ENCODE measurements at places on chromosomes 5 and 9.

DNA sequence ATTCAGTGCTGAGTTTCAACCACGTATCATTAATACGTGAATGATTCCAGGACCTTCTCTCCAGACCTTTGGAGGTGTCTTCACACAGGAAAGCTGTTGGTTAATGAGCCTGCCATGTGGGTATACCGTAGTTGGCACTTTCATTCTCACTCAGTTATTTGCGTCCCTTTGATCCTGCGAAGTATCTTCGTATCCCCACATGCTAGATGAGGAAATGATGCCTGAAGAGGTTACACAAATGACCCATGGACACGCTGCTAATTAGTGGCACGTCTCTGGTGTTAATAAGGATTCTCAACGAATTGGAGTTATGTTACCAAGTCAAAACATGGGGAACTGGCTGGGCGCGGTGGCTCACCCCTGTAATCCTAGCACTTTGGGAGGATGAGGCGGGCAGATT, 65.7 kb upstream of the GNE start:
- H3K27me3 ChIP-seq = no peaks in the 10 kb centered on the region
- no peak for DNase-seq
- H3K27ac ChIP-seq = no peak overlapping the region
- no peak overlapping the region for H3K4me3 ChIP-seq

GRCh38 chr5:168226012-168226411, 65.4 kb upstream of the WWC1 start:
- peaks cover 13% of the 10 kb centered on the region for H3K27me3 ChIP-seq
- H3K36me3 ChIP-seq = no peaks in the 10 kb centered on the region
- H3K4me1 ChIP-seq = peaks cover 3% of the 10 kb centered on the region
- no peak overlapping the region for H3K27ac ChIP-seq
- no peak overlapping the region for H3K4me3 ChIP-seq

DNA sequence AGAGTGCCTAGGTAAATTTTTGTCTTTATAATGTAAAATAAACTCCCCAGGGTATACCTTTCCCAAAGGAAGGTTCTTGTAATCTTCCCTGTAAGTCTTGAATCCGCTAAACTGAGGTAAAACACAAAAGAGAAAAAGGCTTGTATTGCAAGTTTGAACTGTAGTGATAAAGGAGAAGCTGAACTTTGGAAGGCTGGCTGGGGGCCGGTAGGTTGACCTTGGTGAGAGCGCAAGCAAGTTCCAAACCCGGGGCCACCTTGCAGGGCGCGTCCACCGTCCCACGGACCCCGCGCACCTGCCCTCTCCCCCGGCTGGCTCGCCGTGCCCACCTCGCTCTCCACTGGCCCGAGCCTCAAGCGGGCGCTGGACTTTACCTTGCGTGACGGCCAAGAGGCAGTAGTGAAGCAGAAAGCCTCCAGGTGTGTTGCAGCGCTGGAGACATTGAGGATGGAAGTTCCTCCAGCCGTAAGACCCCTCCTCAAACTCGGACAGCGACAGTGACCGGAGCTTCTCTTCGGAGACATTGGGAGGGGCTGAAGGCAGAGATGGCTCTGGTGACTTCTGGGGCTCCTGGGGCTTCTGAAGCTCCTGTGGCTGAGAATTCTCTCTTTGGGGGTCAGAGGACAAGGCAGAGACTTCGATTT, 428 bp downstream of the SLCO4C1 start:
- no peaks in the 10 kb centered on the region for H3K36me3 ChIP-seq
- H3K27me3 ChIP-seq = peaks cover 19% of the 10 kb centered on the region
- H3K4me3 ChIP-seq = peak overlapping the region; percentile 73
- no peak overlapping the region for H3K27ac ChIP-seq

- no peaks in the 10 kb centered on the region for H3K27me3 ChIP-seq
- no peak overlapping the region for H3K27ac ChIP-seq
- no peak overlapping the region for H3K4me3 ChIP-seq
- H3K36me3 ChIP-seq = no peaks in the 10 kb centered on the region
Observed at GRCh38 chr5:59749782-59750520, 143.6 kb downstream of the PDE4D start.

GRCh38 chr9:79902825-79903600, 331.2 kb downstream of the TLE4 start:
- peaks cover 14% of the 10 kb centered on the region for H3K27me3 ChIP-seq
- peak overlapping the region; percentile 16 for H3K27ac ChIP-seq
- peaks cover 22% of the 10 kb centered on the region for H3K4me1 ChIP-seq
- H3K36me3 ChIP-seq = no peaks in the 10 kb centered on the region
- no peak for DNase-seq

Data from osteocyte (in vitro differentiated cells).